ENCODE measurements at places on chromosomes 13 and 19. TPM values are rescaled to one million over a fixed set of nuclear protein-coding genes. Genes with fewer than 3 reads are reported as not detected.
A peak's percentile ranks its signal among the peaks of the same experiment; 100 is the strongest.

DNA sequence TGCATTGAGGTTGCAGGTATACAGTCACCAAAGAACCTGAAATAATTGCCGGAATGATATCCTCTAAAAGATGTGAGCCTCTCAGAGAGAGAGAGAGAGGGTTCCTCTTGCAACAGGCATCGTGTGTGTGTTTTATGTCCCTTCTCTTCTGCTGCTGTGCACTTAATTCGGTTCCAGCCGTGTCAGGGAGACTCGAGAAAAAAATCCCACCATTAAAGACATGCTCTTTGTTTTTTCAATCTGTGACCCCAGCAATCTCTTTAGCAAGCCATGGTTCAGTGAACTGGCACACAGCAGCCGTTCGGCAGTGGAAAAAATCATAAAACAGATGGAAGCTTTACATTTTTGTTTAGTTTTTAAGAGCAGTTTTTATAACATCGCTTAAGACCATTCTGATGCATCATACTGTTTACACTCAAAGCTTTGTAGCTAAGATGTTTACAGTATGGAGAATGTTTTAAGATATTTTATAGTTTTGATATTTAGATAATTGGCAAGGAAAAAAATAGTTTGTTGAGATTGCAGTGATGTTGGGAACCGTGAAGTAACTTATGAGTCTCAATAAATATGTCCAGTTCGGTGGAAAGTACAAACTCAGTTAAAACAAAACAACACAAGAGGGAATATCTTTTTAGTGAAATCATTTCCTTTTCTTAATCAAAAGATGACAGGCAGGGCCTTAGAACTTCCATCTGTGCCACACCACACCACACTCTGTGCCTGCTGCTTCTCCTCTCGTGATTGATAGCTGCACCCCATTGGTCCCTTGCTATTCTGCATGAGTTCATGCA, 31.2 kb upstream of the ZNF536 start:
- no peak for DNase-seq

DNA sequence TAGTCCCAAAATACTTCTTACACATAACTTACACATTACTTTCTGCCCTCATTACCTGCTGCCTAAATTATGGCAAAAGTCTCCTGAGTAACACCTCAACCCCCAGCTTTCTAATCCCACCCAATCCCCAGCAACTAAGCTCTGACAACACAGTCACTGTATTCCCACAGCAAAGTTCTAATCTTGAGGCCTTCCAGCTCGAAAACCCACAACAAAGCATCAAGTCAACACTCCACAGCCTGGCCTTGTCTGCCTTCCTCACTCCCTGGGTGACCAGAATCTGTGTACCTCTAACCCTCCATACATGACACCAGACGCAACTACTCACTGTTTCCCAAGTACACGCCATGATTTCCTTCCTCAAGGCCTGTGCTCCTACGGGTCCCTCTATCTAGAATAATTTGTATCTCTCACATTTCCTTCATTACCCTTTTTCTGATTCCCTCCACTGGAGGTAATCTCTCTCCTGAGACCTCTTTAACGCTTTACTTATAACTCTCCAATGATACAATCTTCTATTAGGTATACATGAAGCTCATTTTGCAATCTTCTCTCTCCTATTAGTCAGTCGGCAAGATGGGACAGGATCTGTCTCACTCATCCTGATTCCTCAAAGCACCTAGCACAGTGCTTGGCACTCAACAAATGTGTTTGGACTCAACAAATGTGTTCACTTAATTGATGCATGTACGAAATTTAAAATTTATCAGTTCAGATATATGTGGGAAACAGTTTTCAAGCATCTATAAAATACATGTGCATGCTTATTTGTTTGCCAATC, 87.6 kb upstream of the DOCK9 start:
- DNase-seq = no peak

DNA sequence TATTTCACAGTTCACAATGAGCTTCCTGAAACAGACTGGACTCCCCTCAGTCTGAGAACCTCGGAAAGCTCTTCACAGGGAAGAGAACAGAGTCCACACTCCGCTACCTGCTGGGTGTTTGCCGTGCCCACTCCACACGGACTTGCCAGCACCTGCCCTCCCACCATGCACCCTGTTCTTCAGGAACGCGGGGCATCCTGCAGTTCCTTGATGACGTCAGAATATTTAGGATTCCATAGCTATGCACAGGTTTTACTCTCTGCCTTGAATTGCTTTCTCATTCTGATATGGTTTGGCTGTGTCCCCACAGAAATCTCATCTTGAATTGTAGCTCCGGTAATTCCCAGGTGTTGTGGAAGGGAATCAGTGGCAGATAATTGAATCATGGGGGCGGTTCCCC, 74.4 kb upstream of the FARP1 start:
- DNase-seq = no peak

DNA sequence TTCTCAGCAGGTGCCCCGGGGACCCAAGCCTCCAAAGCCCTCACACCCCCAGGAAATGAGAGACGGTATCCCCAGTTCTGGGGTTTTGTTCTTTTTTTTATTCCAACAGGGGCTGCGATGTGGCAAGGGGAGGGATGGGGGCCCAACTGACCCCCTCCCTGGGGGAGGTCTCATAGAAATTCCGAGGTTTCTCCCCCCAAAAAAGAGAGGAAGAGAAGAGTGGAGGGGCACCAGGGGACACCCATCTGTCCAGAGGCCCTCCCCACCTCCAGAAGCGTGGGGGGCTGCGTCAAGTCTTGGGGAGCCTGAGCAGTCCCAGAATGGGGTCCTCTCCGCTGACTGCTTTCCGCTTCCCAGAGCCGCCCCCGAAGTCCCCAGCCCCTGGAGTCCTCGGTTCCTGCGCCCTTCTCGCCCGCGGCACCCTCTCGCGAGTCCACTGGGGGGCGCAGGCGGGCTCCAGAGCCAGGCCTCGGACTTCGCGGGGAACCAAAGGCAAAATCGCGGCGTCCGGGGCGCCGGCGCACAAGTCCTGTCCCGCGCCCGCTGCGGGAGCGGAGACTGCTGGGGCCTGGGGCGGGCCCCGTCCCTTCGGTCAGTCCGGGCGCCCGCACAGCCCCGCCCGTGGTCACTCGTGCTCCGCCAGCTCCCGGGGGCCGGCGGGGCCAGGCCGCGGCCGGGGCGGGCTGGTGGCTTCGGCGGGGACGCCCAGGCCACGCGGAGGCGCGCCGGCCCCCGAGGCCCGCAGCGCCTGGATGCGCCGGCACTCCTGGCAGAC, 4.4 kb upstream of the ATP1A3 start:
- DNase-seq = no peak

- no peak for DNase-seq
These were observed 47.2 kb downstream of the RFX2 start for GRCh38 chr19:6062961-6063575.

GRCh38 chr19:11552666-11553372, 6.2 kb downstream of the ELOF1 start:
- DNase-seq = no peak

GRCh38 chr19:18179957-18180356, 6.3 kb downstream of the IFI30 start:
- no peak for DNase-seq

DNA sequence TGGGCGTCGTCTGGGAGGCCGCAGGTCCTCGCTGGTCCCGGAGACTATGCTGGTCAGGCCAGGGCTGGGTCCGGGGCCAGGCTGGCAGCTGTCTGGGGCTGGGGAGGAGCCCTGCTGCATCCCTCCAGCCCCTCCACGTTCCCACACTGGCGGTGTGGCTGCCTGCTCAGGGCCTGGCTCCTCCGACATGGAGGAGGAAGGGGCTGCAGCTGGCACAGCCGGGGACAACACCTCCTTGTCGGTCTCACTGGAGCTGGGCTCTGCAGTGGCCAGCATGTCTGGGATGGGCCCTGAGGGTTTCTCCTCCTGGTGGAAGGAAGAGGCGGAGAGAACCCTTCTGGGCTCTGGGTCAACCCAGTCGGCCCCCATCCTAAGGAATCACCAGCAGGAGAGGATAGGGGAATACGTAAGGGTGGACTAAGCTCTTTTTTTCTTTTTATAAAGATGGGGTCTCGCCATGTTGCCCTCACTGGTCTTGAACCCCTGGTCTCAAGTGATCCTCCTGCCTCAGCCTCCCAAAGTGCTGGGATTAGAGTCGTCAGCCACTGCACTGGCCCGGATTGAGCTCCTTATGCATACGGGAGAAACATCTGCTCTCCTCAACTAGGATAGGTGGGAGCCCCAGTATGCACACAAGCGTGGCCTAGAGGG, 806 bp downstream of the ZNF414 start:
- no peak for DNase-seq

DNA sequence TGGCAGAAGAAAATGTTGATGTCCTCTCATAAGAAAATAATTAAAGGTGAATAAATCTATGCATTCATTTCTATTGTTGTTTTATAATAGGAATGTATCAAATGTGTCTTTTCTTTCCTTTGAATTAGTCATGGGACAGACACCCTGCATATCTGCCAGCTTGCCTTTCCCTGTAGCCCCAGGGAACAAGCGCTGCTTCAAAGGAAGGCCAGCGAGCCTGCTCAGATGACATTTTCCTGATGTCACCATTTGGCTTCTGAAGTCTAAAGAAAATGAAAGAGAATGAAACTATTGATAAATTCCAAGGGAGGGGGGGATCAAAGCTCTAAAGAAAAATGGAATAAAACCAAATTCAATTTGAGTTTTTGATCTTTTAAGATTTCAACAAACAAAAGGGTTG, 574.8 kb downstream of the IRS2 start:
- no peak for DNase-seq

DNA sequence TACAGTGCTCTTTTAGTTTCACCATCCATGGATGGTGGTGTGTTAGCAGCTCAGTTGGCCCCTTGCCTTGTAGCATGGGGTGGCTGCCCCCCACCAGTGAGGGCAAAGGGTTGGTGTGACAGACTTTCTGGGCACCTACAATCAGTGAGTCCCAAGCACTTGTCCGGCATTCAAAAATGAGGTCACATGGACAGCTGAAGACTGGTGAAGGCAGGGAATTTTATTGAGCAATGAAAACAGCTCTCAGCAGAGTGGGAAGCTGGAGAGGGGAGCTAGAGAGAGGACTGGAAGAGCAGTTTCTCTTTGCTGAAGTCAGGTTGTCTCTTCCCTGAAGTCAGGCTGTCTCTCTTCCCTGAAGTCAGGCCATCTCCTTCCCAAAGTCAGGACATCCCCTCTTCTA, 1053.2 kb downstream of the SLITRK1 start:
- no peak for DNase-seq

DNA sequence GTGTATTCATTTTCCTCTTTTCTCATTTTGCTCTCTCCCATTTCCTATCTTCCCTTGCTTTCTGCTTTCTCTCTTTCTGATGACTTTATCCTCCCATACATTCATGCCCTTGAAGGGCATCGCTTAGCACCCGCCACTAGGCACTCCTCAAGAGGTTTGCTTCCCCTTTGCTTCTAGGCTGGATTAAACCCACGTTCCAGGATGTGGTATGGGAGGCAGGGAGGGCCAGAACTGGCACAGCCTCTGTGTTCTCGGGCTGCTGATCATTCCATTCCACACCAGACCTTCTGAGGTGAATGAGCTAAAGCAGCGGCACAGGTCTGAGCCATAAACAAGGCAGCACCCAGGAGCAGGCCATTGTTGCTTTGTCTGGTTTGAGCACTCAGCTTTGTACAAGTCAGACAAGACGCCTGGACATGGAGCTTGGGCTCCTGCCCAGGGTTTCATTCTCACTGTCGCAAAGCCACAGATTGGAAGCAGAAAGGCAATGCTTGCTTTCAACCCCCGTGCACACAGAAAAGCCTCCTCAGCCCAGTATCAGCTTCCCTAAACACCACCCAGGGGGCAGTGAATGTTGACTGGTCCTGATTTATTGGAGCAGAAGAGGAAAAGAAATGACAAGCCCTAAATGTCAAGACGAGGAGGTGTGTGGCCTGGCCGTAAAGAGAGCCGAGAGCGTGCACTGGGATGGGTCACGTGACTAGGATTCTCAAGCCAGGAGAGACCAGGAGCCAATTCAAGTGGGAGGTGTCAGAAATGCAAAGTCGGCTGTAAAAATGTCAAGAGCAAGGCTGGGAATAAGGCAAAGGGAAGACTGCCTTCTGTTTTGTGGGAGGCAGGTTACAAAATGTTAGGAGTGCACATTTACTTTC, 218.0 kb upstream of the SERP2 start:
- peak; percentile 47 for DNase-seq

DNA sequence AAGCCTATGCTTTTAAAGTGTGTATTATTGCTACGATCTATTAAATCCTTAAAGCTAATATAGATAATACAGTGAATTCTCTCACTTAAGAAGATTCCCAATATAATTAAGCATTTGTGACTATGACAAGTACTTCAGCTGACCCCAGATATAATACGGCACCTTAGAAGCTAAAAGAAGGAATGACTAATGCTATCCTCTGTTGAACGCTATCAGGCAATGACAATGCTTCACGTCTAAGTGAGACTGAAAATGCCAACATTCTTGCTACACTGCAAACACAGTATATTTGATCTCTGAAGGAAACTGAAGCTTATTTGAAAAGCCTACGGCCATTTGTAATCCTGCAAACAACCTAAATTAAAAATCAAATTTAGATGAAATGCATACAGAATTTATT, 19.7 kb downstream of the VWA8 start:
- DNase-seq = no peak

DNA sequence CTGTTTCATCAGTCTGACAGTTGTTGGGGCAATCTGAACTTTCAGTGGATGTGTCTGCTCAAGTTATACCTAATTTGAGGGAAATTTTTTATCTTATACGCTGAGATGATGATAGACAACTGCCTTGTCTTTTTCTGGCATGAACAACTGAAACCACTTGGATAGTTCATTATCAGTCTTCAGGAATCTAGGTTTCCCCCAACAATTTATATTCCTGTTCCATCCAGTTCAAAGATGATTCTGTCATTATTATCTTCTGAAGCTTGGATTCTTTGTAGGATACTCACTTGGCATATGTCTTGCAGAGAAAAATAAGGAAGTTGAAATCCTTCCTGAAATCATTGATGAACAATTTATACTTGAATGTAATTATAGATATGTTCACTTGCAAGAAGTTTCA, 193.7 kb downstream of the LMO7 start:
- DNase-seq = no peak

DNA sequence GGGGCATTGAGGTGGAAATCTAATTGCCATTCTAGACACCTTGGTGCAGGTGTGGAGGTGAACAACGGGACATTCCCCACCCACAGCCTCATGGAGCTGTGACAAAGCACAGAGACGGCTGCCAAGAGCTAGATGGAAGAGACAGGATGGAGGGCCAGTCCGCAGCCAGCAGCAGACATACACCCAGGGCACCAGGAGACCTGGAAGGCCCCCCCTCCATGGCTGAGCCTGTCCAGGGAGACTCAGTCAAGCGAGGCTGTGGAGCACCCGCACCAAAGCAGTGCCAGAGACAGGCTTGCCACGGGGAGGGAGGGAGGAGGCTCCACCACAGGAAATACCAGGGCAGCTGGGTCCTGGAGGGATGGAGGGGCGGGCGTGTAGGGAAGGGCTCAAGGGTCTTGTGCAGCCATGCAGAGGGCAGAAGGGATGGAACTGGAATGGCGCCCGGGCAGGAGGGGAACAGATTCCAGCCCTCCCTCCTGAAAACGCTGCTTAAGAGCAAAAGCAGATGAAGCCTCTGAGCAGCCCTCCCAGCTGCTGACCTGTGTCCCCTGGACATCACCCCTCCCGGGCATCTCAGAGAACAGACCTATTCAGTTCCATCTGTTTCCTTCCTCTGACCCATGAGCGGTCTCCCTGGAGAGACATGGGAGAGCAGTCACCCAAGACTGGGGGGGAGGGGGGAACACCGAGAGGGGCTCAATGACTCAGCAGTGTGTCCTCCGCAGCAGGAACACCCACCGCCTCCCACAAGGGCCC, 14.4 kb downstream of the EPS15L1 start:
- peak; percentile 76 for DNase-seq

GPR18 gene
- total RNA-seq = 0.27 TPM

FUT1 gene
- total RNA-seq = 1.6 TPM

STOML3 gene
- not detected for total RNA-seq

ZIM2 gene
- not detected for total RNA-seq

PRR19 gene
- not detected for total RNA-seq
